ENCODE measurements at places on chromosomes 4 and X.

- no peak for DNase-seq
Measured at GRCh38 chr4:119478446-119479179, 150.0 kb downstream of the PDE5A start.

DNA sequence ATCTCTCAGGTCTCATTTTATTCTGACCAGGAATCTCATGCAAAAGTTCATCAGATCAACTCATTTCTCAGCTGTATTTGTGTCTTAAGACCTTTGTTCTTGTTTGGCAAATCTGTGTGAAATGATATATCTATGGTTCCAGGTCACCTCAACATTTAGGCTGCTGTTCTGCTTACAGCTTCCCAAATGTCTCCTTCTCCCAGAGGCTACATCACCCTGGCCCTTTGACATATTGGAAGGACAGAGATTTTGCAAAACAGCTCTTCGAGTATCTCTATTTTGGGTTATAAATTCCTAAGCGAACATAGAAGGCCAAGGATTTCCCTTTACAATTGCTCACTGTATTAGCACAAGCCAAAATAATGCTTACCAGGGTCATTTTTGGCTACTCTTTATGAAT is 57.5 kb upstream of the GIMD1 start:
- DNase-seq, result no peak

DNA sequence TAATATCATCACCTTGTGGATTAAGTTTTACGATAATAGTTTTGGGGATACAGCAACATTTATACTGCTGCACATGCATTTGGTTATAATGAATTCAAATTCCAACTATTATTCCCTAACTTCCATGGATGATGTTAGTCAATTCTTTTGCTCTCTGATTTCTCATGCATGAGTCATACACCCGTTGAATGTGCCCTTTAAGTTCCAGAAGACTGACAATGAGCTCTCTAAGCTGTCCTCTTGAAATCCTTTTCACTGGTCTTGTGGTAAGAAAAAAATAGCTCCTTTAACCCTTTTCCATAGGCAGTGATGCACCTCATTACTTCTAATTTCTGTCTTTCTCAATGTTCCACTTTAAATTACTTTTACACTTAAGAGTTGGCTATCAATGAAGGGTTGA is 1095.2 kb upstream of the POU3F4 start:
- no peak for DNase-seq

DNA sequence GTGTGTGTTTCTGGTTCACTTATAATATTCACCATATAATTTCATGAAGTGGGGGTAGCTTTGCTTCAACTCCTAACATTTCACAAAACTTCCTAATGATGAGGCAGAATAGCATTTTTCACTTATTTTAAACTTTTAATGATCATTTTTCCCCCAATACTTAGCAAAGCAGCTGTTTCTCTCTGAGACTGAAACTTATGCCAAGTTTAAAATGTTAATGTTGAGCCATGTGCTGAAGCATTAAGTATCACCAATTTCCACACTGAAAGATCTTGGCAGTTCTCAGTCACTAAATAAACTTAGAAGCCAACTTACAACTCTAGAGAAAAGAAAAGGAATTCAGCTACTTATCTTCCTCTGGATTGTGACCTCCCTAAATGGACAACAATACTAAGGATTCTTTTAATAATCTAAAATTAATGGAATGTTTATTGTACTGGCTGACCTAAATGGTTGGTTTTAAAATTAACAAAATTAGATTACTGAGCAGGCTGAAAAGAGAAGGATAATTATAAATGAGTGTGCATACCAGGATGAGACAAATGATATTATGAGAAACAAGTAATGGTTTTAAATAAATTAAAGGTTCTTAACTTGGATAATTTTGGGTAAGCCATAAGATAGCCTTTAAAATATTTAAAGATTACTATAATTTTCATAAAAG is 1429.4 kb upstream of the ADGRL3 start:
- no peak for DNase-seq

- no peak for DNase-seq
Measured at GRCh38 chr4:61571761-61572559, 371.8 kb downstream of the ADGRL3 start.

GRCh38 chrX:110743679-110744340 is 51.8 kb downstream of the CHRDL1 start:
- DNase-seq, result no peak

DNA sequence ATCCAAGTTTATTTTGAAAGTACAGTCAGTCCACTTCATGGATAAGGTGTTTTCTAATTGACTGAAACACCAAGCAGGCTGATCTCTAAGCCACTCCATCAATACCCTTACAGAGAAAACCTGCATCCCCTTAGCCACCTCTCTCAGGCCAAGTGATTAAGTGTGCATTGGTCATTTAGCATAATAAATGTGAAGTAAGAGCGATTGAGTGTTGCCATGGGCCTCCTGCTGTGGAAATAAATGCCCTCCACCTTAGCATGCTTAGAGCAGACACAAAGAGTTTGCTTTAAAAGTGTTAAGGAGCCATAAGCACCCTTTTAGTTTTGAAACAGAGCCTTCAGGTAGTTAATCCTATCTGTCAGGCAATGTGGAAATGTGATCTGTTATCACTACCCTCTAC is 386.5 kb downstream of the GPAT3 start:
- DNase-seq, result no peak

GRCh38 chr4:173019664-173020063 is 148.9 kb upstream of the GALNT7 start:
- no peak for DNase-seq

GRCh38 chr4:14254252-14254651 is 626.7 kb upstream of the BOD1L1 start:
- DNase-seq, result no peak

- no peak for DNase-seq
Measured at GRCh38 chr4:106587558-106587957, 219.0 kb upstream of the GIMD1 start.

GRCh38 chr4:144374065-144374464 is 233.5 kb upstream of the GYPA start:
- DNase-seq, result no peak

GRCh38 chr4:132557660-132558059 is 591.4 kb upstream of the PCDH10 start:
- no peak for DNase-seq

- DNase-seq, result no peak
Measured at GRCh38 chr4:98434816-98435215, 173.6 kb downstream of the RAP1GDS1 start.

DNA sequence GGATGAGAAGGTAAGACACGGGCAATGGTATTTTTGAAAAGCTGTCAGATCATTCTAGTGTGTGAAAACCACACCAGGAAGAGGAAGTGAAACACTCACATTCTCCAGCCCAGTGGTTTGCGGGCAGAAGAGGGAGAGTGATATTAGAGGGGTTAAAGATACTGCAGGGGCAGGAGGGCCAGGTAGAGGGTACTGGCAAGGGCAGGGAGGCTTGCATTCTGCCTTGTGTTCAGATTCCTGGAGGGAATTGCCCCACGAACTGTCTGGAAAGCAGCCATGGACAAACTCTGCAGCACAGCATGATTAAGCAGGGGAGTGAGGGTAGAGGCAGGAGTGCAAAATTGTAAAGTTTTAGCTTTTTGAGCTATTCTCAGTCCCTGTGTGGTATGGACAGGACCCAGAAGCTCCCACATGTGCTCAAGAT is 30.9 kb downstream of the NIPAL1 start:
- DNase-seq, result peak; percentile 69
